Stimulated activated CD4-positive, alpha-beta T cell treated with anti-CD3 and anti-CD28 coated beads, Interleukin-4, amount 100 ng/mL, for 1 hour (primary cell): ENCODE measurements at places on chromosomes 2 and 18.
A peak's percentile ranks its signal among the peaks of the same experiment; 100 is the strongest.

GRCh38 chr18:79787527-79787864, 10.2 kb upstream of the KCNG2 start:
- DNase-seq, result no peak

DNA sequence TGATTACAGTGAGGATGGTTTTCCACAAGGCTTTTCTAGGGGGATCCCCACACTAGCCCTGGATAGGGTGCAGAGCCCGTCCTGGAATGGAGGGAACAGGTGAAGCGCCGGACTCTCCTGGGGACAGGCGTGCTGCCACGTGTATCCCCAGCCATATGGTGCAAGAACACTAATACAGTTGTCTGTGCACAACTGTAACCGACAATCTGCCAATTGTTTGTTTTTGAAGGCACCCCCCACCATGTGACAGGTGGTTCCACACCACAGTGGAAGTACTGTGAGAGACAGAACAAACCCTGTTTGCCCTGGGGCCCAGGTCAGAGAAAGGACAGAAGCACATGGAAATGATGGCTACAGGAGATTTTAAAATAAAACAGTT, 52.9 kb downstream of the MYCN start:
- no peak for DNase-seq

GRCh38 chr18:21991081-21991534, 178.3 kb upstream of the GATA6 start:
- no peak for DNase-seq

DNA sequence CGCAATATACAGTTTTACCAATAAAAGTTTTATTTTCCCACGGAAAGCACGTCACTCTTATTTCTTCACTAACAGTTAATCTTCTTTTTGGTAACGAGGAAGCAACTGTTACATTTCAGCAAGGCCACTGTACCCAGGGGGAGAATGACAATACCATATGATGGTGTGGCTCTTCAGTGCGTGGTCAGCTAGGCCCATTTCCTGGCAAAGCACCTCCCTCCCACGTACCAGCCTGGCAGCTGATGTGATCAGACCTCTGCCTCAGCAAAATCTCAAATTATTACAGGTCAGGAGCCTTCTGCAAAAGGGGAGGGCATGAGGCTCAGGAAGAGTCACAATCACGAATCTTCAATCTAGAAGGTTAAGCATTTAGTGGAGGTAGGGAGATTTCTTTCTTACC, 55.4 kb downstream of the KLF7 start:
- no peak for DNase-seq

DNA sequence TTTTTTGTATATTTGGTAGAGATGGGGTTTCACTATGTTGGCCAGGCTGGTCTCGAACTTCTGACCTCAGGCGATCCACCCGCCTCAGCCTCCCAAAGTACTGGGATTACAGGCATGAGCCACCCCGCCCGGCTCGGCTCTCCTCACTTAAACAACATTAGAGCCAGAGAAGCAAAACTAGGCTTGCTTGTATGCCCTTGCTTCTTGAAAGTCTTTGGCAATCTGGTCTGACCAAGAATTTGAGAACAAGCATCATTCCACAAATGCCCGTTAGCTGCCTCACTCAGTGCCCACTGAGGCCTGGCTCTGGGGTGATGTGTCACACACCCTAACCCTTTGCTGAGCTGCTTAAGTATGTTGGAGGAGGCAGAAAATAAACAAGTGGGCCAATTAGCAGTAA, 33.5 kb downstream of the SOWAHC start:
- DNase-seq, result no peak

DNA sequence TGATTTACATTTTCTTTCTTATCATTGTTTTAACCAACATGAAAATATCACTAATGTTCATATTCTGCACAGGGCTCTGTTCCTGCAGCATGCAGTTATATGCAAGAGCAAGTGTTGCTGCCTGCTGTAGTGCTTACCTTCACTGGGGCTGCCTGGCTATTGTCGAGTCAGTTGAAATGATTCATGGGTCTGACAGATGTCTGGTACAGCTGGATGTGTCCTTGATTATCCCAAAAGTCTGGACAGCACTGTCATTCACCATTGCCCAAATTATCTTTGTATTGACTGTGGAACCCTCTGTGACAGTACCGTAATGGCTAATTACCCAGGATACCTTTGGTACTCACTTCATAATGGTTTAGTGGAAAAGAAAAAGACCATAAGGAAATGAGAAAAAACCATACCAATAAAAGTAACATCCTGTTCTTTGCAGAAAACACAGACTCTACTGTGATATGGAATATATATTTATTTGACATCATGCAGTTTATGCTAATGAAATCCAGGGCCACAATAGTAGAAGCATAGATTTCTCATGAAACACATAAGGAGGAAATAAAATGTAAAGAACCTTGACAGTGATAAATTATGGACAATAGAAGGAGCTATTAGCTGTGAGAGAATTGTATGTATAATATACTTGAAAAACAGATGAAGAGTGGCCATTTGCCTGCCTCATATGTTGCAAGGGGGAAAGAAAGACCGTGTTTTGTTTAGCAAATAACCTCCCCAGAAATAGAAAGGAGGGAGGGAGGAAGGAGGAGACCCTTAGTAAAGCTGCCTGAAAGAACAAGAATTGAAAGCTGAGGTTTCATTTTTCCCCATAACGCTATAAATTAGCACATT, 249.8 kb upstream of the ATP5MC3 start:
- no peak for DNase-seq

GRCh38 chr18:26771524-26771923, 94.0 kb downstream of the AQP4 start:
- no peak for DNase-seq

- DNase-seq, result no peak
These were observed 109.1 kb downstream of the TMEM17 start for GRCh38 chr2:62396880-62397279.

DNA sequence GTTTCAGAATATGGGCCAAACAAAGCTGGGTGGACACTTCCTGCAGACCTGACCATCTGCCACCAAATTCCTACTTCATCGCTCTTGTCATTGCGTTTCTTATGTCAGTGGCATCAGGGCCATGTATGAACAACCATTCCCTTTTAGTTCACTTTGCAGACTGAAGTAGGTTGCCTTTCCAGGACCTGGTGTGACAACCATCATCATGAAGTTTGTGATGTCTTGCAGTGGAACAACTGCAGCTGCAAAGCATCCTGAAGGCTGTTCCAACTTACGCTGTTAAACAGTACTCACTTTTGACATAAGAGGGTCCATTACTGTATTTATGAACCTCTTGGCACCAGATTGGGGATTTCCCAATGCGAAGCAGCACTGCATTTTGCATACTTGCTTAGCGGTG, 511.6 kb downstream of the ARHGAP15 start:
- DNase-seq, result no peak

DNA sequence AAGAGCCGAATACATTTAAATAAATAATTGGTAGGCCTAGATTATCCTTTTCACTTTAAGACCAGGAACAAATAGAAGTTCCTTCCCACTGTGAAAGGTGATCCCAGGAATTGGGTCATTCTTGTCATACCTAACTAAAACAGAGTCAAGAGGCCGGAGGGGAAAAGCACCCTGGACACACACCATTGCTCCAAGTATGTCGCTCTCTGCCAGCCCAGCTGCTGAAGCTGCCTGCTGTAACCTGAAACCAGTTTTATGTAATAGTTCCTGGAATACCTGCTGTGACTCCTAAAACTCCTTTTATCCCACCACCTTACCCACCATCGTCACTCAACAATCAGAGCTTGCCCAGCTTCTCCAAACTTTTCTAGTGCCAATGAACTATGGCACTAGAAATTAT, 217.1 kb downstream of the PTPRM start:
- no peak for DNase-seq

GRCh38 chr2:147045113-147045512, 799.7 kb upstream of the ACVR2A start:
- DNase-seq, result peak; percentile 45

- DNase-seq, result no peak
These were observed 117.4 kb upstream of the COPS8 start for GRCh38 chr2:236968101-236968879.

DNA sequence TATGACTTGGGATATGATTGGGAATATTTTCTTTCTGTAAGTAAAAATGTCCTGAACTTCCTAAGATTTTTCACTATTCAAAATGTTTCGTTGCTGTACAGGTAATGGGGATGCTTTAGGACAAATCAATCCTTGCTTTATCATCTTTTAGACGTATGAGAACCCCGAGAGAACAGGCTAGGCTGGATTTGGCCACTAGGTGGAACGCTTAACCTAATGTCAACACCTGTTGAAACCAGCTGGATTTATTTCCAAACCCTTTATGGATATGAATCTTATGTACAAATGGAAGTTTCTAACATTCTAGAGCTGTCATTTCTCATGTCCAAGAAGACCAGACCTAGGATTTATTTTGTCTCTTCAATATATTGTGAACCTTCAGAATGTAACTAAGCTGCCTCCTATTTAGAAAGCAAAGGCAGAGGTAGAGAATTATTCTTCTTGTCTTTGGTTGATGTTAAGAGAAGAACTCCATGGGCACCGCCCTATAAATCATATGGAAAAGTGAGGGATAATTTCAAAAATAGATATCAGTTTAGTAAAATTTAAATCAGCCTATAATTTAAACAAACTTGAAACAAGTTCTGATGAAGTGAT, 96.7 kb downstream of the PMAIP1 start:
- no peak for DNase-seq

DNA sequence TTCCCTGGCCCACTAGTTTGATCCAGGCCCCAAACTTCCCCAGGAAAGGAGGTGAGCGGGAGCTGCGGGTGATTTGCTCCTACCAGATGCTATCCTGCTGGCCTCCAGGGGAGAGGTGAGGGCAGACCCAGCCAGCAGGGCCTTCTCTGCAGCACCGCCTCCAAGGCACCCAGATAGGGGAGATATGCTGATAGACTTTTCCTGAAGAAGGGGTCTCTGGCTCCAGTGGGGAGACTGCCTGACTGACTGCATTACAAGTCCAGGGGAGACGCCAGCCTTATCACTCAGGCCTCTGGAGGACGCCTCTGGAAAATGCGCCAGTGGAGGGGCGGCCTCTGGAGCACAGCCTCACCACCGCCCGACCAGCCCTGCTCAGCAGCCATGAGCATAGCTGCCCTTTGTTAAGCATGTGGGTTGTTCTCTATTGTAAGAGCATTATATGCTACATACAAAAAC, 60.6 kb upstream of the SMAD7 start:
- no peak for DNase-seq

GRCh38 chr2:69693059-69693774, 48.7 kb upstream of the ANXA4 start:
- no peak for DNase-seq

DNA sequence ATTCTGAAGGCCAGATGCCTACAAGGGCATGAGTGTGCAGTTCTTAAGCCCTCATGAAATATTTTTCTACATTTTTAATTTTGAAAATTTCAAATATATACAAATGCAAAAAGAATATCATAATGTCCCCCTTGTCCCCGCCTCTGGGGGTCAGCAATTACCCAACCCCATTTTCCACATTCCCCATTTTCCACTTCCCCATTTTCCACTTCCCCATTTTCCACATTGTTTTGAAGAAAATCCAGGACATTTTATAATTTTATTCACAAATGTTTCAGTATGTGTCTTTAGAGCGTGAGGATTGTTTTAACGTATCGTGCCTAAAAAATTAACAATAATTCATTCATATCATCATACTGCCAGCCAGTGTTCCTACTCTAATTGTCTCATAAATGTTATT, 403.6 kb upstream of the RAB6C start:
- DNase-seq, result no peak

DNA sequence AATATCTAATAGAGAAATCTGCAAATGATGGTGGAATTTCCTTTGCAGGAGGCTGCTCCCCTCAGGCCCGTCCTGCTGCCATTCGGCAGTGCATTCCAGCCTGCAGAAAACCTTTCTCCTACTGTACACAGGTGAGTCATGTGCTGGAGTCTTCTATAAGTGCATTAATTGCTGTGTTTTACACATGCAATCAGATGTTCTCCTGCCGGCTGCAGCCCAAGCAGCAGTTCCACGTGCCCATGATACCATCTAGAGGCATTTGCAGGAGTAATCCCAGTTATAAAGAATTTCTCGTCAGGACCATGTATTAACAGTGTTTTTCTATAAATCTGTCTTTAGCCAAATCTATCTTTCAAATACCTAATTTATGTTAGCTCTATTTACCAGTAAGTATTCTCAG, 304.7 kb upstream of the HNMT start:
- no peak for DNase-seq

DNA sequence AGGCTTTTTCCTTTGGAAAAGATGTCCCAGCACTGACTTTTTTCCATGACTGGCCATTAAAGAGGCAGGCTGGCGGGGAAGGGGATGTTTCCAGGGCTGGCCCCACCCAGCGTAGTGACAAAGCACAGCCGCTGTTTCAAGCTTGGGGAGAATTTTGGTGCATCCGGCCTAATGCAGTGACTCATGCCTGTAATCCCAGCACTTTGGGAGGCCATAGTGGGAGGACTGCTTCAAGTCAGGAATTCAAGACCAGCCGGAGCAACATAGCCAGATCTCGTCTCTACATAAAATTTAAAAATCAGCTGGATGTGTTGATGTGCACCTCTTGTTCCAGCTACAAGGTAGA, 78.0 kb upstream of the SH3BP4 start:
- no peak for DNase-seq

- no peak for DNase-seq
These were observed 21.1 kb downstream of the HDAC4 start for GRCh38 chr2:239379641-239380170.

GRCh38 chr2:127917916-127918315, 32.2 kb upstream of the AMMECR1L start:
- no peak for DNase-seq

DNA sequence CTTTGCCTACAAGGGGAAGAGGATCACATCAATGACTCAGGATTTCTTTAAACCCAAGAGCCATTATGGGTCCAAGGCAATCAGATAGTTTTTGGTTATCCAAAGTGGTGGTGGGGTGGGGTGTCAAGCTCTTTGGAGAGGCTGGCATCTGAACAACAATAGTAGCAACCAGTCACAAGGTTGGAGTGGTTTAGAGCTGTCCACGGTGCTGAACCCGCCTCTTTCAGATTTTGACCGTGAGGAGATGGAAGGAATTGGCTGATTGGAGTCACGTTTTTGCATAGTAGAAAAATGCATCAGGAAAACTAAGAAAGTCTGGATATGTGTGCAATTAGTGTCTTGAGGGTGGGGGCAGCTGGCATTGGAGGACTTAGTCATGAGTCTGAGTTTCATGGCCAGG, 159.9 kb downstream of the LOXHD1 start:
- peak; percentile 15 for DNase-seq

GRCh38 chr2:2134037-2134436, 197.0 kb downstream of the MYT1L start:
- DNase-seq, result no peak

GRCh38 chr18:50377061-50377798, 2.4 kb downstream of the SKA1 start:
- no peak for DNase-seq

- no peak for DNase-seq
These were observed 153.0 kb downstream of the TMEM247 start for GRCh38 chr2:46632349-46632748.

DNA sequence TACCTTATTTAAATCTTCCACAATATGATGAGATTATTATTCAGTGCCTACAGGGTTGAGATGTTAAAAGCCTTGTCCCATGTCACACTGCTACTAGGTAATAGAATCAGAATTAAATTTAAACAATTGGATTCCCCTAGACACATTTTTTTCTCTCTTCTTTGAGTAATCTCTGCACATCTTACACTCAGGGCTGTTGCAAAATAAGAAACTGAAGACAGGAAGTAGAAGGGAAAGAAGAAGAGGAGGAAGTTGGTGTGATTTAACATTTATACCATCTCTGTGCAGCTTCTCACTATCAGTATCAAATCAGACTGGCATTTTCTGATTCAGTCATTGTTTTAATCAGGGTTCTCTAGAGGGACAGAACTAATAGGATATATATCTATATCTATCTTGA, 677.6 kb downstream of the IRS1 start:
- DNase-seq, result no peak

GRCh38 chr2:196259507-196260481, 88.4 kb upstream of the STK17B start:
- peak; percentile 41 for DNase-seq
